ENCODE measurements at places on chromosomes 5 and 9.

GRCh38 chr9:4059437-4059836 is 240.4 kb downstream of the GLIS3 start:
- no peak for DNase-seq

- DNase-seq: no peak
Measured at GRCh38 chr5:59685793-59686192, 207.7 kb downstream of the PDE4D start.

- DNase-seq: no peak
Measured at GRCh38 chr5:125043781-125044391, 297.4 kb upstream of the ZNF608 start.

- peak; percentile 98 for DNase-seq
Measured at GRCh38 chr5:26700759-26701384, 337.5 kb downstream of the CDH9 start.

GRCh38 chr5:79488775-79489174 is 25.2 kb downstream of the HOMER1 start:
- no peak for DNase-seq

Data from NCI-H748 treated with DMSO at 0.1 percent for 48 hours (cell line).